CD4-positive, alpha-beta T cell treated with Interleukin-4 for 4 hours (primary cell): ENCODE measurements at places on chromosomes 11 and 22.

GRCh38 chr22:49382451-49382735, 445.3 kb downstream of the BRD1 start:
- DNase-seq = no peak

- no peak for DNase-seq
Observed at GRCh38 chr11:20095189-20095588, 65.1 kb downstream of the DBX1 start.

GRCh38 chr11:44927174-44927661, 23.5 kb downstream of the TP53I11 start:
- peak; percentile 44 for DNase-seq

- no peak for DNase-seq
Observed at GRCh38 chr22:24751518-24751917, 23.0 kb downstream of the PIWIL3 start.

- DNase-seq = no peak
Observed at GRCh38 chr22:30949934-30950660, 18.5 kb downstream of the MORC2 start.

GRCh38 chr11:102345904-102346303, 1.1 kb upstream of the BIRC2 start:
- no peak for DNase-seq

DNA sequence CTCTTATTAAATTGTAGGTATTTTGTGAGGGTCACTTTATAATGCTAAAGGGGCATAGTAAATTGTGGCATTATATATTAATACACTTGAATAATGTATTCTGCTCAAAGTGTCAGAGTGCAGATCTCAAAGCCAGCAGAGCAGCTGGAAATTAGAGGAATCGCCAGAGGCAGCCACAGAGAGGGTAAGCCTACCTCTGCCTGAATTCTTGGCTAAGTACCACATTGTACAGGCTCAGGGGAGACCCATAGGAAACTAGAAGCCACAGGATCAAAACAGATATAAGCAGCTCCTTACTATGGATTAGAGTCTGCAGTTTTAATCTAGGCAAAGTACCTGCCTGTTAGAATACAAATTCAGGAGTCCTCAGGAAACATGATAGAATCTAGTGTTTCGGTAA, 249.3 kb downstream of the DDX10 start:
- DNase-seq = no peak

DNA sequence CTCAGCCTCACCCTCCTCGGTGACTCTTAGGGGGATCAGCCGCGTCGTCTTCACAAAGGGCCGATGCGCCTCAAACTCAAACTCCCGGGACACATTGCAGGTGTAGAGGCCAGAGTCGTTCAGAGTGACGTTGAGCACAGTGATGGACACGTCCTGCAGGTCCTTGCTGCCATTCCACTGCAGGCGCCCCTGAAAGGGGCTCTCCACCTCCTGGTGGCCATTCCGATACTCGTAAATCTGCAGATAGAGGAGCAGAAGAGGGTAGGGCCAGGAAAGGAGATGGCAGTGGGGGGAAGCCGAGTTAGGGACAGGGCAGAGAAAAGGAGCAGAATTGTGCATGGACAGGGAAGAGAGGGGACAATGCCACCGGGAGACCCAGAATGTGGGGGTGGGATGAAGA, 12.0 kb downstream of the SCN3B start:
- DNase-seq = no peak

- DNase-seq = no peak
Observed at GRCh38 chr22:35882211-35883030, 146.2 kb downstream of the RBFOX2 start.

DNA sequence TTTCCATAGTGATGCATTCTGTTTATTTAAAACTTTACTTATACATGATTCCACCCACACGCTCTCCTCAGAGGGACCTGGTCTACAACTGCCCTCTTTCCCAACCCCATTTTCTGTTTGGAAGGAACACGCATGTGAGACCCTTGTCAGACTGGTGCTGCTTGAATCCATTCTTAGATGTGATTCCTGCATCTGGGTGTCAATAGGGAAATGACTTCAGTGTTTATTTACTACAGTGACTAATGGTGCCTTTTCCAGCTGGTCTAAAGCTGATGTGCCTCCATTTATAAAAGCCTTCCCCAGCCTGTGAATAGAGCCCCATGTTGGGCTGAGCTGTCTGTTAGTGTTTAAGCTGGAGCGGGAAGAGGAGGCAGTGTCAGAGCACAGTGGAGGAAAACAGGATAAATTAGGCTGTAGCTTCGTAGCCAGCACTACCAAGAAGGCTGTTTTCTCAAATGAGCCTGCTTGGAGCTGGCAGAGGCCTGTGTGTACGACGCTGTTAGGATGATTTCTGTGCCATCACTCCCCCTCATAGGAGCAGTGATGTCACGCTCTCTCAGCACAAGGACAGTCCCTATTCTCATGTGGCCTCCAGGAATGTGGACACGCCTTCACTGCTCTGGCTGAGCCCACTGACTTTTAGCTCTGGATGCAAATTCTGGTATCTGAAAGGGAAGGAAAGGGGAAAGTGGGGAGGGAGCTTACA, 18.9 kb upstream of the C11orf96 start:
- DNase-seq = no peak

GRCh38 chr11:78606667-78607066, 32.0 kb upstream of the NARS2 start:
- DNase-seq = no peak

GRCh38 chr11:94145916-94146315, 17.3 kb downstream of the PANX1 start:
- DNase-seq = no peak

DNA sequence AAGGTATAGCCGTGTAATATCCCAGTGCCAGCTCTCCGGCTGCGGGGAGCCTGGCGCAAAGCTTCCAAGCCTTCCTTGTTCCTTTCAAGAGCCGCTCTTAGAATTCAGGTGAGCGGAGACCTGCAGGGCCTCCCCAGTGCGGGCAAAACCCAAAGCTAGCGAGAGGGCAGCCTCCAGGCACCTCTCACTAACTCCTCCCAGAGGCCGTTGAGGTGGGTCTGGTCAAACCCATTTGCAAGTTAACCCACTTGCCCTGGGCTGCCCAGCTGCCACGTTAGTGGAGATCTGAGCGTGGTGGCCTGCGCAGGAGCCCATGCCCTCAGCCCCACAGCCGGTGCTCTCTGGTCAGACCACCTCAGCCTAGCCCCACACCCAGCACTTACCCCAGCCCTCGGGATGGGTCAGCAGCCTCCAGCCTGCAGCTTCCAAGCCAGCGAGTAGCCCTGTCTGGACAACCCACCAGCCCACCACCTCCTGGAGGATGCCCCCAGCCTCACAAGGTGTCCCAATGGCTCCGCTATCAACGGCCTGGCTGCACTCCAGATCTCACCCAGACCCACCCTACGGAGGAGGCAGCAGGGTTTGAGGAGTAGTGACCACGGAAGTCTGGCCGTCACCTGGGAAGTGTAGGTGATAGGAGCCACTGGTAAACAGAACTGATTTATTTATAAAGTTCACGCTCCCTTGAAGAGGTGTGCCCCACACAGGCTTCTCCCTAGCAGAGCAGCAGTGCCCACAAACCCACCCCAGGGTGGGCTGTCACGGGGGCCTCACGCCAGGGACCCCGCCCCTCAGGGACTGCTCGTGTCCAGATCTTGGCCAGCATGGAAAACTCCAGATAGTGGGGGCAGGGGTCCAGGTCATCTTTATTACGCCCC, 2.3 kb downstream of the ASCL2 start:
- DNase-seq = no peak
